ENCODE measurements at places on chromosomes 4 and X.
A peak's percentile ranks its signal among the peaks of the same experiment; 100 is the strongest.

- no peak for DNase-seq
These were observed 45.8 kb downstream of the SLC39A8 start for GRCh38 chr4:102299354-102300107.

- no peak for DNase-seq
These were observed 39.3 kb downstream of the SLAIN2 start for GRCh38 chr4:48380583-48381167.

- no peak for DNase-seq
These were observed 299.7 kb downstream of the LDB2 start for GRCh38 chr4:16598597-16599206.

DNA sequence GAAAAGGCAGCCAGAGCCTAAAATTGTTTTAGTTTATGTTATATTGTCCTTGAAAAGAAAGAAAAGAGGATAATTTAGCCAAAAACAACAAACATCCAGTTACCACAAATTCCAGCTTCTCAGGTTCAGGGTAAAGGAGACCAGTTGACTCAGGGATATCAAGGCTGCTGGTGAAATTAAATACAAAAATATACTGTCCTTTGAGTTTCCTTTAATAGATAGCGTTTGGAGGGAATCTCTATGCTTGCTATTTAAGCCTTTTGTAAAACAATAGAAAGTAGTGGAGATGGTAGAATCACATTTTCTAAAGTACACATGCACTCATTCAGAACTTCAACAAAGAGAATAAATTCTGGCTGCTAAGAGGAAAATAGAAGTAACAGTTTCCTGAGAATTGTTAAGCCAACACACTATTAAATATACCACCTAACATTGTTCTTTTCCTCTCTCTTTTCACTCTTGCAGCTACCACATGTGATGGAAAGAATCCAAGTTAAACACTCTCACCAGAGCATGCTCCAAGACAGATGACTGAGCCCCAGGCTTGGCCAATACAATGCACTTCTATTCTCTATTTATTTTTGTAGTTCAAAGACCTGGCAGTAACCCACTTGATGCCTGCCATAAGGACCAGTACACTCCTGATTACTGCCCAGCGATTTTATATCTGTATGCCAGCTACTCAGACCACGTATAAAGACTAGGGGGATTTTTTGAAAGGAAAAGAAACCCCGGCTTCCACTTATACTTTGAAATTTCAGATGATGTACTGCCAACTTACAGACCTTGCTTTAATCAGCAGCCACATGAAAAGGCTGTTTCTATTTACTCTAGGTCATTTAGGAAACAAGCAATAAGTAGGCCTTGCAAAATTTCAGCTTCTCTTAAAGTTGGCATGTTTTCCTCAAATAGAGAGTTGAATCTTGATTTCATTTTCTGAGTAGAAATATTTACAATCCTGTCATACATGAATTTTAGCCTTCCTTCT lies 756.9 kb downstream of the FAT4 start:
- peak; percentile 93 for DNase-seq

- DNase-seq: no peak
These were observed 53.9 kb upstream of the RPS6KA3 start for GRCh38 chrX:20320461-20321159.

GRCh38 chr4:74969507-74970474 lies 36.9 kb downstream of the PARM1 start:
- no peak for DNase-seq

DNA sequence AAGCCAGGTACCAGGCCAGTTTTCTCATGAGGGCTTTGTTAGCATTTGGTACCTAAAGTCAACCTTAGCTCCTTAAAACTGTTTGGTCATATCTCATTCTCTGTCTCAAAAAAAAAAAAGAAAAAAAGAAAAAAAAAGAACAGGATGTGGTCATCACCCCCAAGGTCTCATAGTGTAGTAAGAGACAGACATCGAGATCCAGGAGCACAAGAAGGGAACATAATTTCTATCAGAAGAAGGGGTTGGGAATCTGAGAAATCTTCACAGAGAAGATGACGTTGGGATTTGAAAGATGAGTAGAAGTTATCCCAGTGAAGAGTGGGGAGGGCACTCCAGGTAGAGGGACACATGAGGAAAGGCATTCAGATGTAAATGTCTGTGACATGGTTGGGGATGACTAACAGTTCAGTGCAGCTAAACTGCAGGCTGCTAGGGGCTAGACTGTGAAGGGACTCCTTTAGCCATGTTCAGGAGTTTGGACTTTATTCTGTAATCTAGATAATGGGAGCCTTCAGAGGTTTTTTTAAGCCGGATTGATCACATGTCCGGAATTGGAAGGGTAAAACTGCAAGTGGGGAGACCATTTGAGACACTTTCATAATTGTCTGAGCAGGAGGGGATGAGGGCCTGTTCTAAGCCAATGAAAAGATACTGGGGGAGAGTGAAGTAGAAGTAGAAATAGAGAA lies 26.9 kb upstream of the GJB1 start:
- no peak for DNase-seq

- DNase-seq: peak; percentile 46
These were observed at the start of gene FHDC1 for GRCh38 chr4:152935631-152936445. FHDC1 (plus strand) TSS chr4:152936323; CDS start chr4:152943058, 6,735 bp downstream.

DNA sequence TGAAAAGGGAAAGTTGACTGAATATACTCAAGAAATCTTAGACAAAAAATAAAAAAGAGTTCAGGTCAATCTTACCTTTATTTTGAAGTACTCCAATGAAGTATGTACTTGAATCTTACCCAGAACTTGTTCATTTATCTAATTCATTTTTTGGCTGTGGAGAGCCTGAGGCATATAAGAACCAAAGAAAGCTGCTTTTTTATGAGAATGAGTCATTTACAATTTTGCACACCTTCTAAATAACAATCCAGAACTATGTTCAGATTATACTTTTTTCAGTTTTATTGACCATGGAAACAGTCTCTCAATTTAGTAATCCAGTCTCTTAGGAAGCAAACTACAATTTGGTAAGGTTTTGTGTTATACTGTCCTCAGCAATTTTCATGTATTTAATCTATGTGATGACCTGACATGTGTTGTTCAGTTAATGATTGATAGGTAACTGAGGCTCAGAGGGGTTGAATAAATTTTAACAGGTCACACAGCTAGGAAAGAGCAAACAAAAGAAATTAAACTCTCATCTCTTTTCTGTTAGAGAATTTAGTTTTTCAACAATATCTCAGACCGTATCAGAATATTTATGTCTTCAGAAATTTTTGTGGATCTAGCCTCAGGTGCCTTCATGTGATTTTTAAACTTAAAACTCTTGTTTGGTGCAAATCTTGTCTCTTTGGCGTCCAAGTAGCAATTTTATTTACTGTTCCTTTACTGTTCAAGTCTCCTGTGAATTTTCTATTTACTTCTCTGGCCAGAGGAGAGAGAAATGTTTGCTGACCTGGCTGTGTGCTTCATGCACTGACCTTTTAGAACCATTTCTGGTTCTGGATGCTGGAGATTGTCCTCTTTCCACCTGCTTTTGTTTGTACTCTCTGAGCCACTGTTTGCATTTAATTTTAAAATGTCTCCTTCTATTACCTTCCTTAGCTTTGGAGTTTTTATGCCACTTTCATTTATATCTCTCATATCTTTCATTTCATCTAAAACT lies 1453.4 kb downstream of the STIM2 start:
- no peak for DNase-seq

GRCh38 chr4:153332936-153333335 lies 11.6 kb upstream of the MND1 start:
- DNase-seq: no peak

DNA sequence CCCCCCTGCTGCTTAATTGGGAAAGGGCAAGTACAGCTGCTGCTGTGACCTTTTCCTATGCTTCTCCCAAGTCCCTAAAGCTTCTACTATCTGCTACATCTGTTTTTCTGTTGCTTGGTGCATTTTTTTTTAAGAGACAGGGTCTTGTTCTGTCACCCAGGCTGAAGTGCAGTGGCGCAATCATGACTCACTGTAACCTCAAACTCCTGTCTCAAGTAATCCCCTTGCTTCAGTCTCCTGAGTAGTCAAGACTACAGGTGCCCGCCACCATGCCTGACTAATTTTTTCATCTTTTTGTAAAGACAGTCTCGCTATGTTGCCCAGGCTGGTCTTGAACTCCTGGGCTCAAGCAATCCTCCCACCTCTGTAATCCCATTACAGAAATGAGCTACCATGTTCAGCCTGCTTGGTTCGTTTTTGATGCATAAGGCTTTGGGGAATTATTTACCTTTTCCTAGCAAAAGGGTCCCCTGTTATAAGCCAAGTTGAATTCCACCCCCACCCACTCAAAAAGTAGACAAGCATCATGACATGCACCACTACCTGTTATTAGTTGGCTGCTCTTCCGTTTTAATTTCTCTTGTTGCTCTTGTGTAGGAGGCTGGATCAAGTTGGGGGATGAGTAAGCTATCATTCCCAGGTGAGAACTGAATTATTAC lies 39.6 kb downstream of the DGKK start:
- DNase-seq: no peak

- no peak for DNase-seq
These were observed 54.4 kb upstream of the HGFAC start for GRCh38 chr4:3387154-3387942.

GRCh38 chr4:2103843-2104547 lies 44.9 kb downstream of the NAT8L start:
- no peak for DNase-seq
